ENCODE measurements at places on chromosomes 6 and 20. TPM values are rescaled to one million over a fixed set of nuclear protein-coding genes. Genes with fewer than 3 reads are reported as not detected.

DLL1 gene
- total RNA-seq: 6.0 TPM

CALHM4 gene
- not detected for total RNA-seq

PLEKHG1 gene
- 1.4 TPM for total RNA-seq

GPR63 gene
- total RNA-seq: 0.08 TPM

ADAM33 gene
- total RNA-seq: not detected

CABLES2 gene
- 8.0 TPM for total RNA-seq

CYP39A1 gene
- not detected for total RNA-seq

PAK5 gene
- not detected for total RNA-seq

NMBR gene
- total RNA-seq: not detected

GRCh38 chr6:64145658-64146057 is 510.1 kb downstream of the PHF3 start:
- no peak for DNase-seq

GRCh38 chr6:170049641-170050561 is 241.0 kb downstream of the DLL1 start:
- no peak for DNase-seq

GRCh38 chr20:14986026-14986655 is 648.7 kb upstream of the FLRT3 start:
- DNase-seq: no peak

DNA sequence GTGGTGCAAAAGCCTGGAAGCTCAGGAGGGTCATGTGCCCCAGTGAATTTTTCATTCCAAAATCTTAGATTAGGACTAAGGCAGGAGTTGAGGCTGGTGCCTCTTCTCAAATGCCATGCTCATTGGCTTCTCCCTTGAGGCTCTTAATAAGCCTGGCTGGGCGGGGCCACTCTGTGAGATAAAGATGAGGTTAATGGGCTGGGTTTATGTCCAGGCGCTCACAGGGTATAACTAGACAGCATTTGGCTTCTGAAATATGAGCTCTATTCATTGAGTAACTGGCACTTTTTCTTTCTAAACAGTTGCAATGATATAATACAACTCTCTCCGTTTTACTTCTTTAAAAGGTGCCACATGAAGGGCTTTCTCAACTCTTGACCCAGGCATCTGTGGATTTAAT is 156.3 kb downstream of the SCML4 start:
- DNase-seq: no peak

DNA sequence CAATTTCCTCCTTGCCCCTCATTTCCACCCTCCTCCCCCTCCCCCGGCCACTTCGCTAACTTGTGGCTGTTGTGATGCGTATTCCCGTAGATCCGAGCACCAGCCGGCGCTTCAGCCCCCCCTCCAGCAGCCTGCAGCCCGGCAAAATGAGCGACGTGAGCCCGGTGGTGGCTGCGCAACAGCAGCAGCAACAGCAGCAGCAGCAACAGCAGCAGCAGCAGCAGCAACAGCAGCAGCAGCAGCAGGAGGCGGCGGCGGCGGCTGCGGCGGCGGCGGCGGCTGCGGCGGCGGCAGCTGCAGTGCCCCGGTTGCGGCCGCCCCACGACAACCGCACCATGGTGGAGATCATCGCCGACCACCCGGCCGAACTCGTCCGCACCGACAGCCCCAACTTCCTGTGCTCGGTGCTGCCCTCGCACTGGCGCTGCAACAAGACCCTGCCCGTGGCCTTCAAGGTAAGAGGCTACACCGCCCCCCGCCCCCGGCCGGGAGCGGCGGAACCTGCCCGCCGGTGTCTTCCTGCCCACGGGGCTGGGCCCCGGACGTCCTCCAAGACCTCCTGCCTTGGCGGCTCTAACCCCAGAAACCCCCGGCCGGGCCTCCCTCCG is 44.9 kb upstream of the SUPT3H start:
- DNase-seq: peak; percentile 78

DNA sequence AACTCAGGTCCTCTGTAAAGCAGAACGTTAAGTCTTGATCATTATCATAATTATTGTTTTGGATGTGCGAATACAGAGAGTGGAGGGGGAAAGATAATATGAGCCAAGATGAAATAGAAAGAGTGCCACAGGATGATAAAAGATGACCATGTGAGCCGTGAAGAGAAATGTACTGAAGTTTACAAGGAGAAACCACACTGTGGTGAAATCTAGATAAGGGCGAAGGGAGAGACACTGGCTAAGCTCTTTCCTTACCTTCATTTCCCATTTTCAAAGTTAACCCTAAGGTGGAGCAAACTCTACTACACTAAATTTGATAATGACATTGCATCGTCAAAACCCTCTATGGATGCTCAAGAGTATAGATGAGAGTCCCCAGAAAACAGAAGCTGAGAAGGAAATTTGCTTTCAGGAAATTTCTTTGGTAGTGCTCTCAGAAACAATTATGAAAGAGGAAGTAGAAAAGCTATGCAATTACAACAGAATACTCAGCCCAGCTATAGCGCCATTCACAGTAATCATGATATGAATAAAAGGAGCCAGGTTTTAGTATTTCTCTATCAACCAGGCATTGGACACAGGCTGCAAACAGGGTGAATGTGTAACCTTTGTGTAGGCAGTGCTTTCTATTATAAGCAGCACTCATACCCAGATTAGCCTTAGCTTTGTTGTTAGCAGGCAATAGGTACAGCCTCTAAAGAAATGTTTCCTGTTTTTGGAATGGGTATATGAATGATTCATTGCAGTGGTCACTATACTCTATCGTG is 1080.7 kb downstream of the GRIK2 start:
- no peak for DNase-seq

DNA sequence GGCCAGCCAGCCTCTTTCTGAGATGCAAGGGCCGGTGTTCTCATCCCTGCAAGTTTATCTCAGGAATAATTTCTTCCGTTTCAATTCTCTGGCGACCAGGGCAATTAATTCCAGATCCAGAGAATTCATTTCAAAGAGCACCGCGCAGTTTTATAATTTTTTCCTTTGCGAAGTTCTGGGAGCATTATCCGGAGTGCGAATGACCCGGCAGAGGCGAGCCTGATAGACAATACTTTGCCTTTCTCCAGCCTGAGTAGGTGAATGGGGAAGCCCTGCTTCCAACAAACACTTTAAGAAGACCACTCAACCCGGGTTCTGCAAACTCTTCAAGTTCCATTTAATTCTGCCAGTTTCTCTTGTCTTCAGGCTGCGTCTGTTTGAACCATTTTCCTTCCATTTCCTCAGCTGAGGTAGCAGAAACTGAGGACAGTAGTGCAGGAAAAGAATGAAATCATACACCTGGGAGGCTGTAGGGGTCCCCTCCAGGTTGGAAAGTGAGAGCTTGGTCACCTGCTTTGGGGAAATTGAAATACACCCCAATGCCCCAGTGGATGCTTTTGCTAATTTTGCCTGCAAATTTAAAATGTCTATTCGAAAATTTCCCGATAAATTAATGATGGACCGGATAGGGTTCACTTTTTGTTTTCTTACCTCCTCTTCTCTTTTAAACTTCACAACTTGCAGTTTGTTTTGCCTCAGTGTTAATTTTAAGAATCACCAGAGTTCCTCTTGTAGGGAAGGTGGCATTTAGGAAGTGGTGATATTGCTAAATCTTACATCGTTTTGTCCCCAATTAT is 1.1 kb downstream of the VGLL2 start:
- no peak for DNase-seq

- DNase-seq: no peak
These were observed 26.8 kb downstream of the JAG1 start for GRCh38 chr20:10646886-10647420.

DNA sequence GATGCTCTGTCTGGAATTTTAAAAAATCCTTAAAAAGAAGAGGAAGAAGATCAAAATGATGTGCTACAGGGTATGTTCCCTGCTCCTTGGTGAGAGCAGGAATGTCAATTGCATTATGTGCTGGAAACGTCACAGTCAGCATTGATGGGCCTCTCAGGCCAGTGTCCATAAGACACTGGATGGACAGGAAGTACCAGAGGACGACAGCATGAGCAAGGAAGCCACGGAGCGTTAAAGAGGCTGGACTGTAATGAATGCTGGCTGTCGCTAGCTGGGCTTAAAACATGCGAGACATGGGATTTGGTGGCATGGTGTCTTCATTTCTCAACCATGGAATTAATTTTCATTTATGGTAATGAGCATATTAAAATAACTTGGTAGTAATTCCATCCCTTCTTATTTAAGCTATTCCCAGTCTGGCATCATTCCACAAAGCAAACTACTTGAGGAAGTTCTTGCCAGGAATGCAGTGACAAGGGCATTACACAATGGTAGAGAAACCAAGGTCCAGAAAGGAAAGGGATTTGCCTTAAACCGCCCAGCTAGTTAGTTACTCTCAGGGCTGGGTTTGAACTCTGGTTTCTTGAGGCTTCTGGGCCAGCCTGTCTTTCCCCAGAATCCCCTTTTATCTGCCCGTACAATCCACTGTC is 166.6 kb upstream of the SOX4 start:
- DNase-seq: no peak

DNA sequence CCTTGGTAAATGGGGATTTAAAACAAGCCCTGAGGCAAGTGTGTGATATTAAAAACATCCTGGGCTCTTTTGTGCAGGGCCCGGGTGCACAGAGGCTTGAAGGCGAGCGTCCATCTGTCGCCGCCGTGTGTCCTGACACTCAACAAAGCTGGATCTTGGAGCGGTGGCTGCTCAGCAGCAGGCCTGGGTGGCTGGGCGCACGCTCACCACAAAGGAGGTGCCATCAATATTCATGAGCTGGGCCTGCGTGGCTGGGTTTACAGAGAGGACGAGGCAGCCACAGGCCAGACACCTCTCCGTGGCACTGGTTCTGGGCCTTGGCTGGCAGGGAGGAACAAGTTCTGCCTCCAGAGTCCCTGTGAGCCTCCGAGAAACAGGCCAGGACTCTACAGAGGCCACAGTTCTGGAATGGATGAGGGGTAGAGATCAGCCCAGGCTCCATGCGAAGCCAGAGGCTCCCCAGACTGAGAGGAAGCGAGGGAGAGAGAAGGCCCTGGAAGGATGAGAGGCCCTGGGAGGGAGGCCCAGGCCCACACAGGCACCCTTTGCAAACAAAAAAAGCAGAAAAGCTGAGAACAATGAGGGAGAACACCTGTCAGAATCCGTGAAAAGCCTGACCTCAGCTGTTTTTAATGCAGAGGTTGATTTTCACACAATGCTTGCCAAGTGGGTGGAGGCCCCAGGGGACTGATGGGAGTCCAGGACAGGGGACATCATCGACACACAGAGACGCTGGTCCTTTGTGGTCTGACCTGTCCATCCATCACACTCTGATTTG is 21.9 kb downstream of the BHLHE23 start:
- no peak for DNase-seq

DNA sequence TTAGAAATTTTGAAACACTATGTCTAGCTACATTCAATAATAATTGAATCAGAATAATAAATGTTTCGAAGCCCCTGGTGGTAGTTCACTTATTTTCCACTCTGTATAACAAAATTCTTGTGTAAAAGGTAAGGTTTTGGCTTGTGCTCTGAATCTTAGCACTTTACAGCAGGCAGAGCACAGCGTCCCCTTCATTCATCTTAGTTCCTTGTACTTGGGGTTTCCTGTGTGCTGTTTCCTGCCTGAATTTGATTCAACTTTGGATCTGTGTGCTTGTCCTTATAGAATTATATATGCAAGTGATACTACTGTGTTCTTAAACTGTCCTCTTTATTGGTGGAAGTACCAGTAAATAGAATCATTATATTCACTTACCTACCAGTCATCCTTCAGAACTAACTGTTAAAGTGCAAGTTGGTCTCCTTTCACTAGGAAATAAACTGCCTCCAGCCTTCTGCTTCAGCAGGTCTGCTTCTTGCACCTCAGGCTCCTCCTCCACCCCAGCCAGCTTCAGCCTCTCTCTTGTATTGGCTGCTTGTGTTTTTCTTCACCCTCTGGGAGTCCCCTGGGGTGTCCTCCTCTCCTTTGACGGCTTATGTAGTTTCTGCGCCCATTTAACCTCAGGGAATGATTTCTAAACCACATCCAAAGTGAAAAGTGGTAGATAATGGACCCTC is 28.8 kb upstream of the TULP4 start:
- DNase-seq: peak; percentile 58

DNA sequence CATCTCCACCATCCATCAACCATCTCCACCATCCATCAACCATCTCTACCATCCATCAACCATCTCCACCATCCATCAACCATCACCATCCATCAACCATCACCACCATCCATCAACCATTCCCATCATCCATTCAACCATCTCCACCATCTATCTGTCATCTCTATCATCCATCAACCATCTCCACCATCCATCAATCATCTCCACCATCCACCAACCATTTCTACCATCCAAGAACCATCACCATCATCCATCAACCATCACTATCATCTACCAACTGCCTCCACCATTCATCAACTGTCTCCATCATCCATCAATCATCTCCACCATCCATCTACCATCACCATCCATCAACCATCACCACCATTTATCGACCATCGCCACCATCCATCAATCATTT is 78.8 kb upstream of the CDH4 start:
- no peak for DNase-seq

DNA sequence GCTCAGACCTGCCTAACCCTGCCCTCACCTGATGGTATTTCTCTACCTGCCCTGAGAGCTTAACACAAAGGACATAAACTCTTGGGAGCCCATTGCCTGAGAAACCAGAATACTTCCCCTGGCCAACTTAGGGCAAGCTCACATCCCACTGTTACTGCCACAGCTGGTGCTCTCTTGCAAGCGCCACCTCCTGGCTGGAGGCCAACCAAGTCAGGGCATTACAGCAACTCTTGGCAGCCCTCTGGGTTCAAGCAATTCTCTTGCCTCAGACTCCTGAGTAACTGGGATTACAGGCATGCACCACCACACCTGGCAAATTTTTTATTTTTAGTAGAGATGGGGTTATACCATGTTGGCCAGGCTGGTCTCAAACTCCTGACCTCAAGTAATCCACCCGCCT is 70.1 kb downstream of the HECA start:
- no peak for DNase-seq

- no peak for DNase-seq
These were observed 6.1 kb downstream of the NINL start for GRCh38 chr20:25579081-25579770.

GRCh38 chr6:29681811-29682210 is 859 bp upstream of the ZFP57 start:
- no peak for DNase-seq
